WTC11 (cell line): ENCODE measurements at places on chromosomes 11 and 22. TPM values are rescaled to one million over a fixed set of nuclear protein-coding genes. Genes with fewer than 3 reads are reported as not detected.

DNA sequence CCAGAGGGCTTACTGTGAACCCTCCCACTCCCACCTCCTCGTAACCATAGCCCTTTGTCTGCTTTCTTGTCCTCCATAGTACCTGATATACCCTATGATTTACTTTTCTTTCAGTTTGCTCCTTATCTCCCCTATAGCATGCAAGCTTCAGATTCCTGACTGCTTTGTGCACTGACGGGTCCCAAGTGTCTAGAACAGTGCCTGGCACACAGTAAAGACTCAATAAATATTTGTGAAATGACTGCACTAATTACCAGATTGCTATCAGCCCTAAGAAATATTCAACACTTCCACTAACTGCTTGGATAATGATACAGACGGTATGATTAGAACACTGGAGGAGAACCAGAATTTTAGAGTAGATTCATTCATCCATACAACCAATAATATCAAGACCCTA is 33.0 kb downstream of the ISX start:
- no peak for DNase-seq

- no peak for DNase-seq
These were observed 13.9 kb downstream of the HSD17B12 start for GRCh38 chr11:43694477-43694876.

Gene CEP164
- 21.0 to 23.5 TPM (median 21.8 TPM) in 3 replicates for total RNA-seq

Gene PIK3IP1
- 1.6 to 2.1 TPM (median 2.0 TPM) in 3 replicates for total RNA-seq

Gene OR5B21
- total RNA-seq, result not detected in 3 replicates

Gene OR51M1
- 0.05 TPM in 1 of 3 replicates, not detected in the others for total RNA-seq
